Erythroblast (primary cell): ENCODE measurements at places on chromosomes 16 and 17.

DNA sequence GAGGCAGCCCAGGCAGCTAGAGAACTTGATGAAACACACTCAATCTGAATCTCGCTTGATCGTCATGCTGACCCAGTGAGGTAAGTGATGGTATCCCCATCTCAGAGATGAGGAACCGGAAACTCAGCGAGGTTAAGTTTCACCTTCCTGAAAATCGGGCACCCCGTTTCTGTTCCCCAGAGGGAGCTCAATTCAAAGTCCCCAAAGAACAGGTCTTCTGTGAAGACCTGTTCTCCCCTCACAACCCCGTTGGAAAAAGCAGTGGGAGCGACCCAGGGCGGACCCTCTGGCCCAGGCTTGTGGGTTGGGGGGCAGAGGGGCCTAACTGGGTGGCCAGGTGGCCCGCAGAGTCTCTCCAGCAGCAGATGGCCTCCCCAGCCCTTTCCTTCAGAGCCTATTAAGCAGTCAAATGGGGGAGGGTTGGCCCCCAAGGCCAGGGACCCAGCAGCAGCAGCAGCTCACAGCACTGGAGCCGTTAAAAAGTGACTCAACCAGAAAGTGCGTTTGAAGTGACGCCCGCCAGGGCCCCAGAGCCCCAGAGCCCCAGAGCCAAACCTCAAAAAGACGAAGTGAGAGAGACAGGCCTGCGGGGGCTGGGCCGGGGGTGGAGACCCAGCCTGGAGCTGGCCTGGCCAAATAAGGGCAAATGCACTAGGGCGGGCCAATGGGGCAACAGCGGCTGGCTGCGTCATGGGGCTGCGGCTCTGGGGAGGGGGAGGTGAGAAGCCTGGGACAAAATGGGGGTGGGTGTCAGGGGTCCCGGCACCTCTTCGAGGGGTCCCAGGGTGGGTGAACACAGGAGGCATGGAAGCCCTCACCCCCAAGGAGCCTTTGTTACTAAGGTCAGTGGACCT is 9.2 kb upstream of the TSPOAP1 start:
- DNase-seq = peak; percentile 93

DNA sequence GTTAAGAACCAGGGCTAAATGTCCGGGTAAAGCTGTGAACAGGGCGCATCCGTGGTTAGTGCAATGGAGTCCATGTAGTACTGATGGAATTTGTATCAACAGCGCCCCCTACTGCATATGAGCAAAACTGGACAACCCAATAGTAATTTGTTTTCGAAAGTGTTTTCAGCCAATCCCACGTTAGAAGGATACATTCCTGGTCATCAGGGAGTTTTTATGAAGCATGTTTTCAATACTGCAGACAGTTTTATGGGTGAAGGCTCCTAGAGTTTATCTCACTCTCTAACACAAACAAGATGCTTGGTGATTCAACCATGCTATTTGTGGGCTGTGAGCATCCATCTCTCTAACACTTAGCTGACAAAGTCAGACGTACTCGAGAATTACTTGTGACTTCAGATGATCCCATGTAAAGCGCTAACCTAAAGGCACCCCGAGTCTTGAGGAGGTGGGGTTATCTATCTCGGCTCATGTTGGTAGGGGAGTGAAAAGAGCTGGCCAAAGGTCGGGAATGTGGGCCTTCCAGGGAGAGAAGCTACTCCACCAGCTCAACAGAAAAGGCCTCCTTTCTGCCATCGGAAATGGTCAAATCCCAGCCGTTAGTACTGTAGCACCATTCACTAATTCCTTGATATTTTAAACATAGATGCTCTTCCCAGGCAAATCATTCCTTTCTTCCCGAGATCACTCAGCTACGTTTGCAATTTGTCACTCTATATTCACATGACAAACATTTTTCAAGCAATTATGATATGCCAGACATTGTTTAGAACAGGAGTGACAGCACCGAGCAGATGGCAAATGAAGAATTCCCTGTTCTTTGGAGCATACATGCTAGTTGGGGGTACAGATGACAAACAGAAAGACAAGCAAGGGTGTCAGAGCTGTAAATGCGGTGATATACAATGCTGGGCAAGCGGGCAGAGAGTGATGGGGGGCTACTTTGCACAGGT is 46.9 kb upstream of the HNF1B start:
- DNase-seq = peak; percentile 79

GRCh38 chr17:27579897-27580321 is 51.1 kb upstream of the LGALS9 start:
- peak; percentile 86 for DNase-seq

DNA sequence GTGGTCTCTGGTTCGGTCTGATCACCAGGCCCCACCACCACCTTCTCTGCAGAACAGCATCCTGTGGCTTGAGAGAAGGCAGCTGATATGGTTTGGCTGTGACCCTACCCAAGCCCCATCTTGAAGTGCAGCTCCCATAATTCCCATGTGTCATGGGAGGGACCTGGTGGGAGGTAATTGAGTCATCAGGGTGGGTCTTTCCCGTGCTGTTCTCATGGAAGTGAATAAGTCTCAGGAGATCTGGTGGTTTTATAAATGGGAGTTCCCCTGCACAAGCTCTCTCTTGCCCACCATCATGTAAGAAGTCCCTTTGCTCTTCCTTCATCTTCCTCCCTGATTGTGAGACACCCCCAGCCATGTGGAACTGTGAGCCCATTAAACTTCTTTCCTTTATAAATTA is 352.3 kb upstream of the CDH5 start:
- no peak for DNase-seq

GRCh38 chr16:67667453-67667816 is 821 bp downstream of the C16orf86 start:
- DNase-seq = no peak

DNA sequence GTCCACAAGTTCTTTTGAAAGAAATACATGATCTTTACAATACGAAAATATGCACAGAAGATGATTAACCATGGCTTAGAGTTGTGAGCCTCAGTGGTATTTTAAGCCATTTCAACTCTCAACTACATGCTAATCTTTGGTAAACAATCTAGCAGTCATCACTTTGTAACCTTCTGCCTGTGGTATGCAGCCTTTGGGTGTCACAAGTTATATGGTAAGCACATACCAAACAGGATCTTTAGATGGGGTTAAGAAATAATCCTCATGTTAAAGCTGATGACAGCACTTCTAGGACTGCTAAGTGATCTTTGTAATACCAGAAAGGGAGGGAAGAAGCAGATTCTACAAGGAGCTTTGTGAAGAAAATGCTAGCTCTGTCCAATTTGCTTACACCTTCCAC is 74.3 kb downstream of the CA4 start:
- no peak for DNase-seq

DNA sequence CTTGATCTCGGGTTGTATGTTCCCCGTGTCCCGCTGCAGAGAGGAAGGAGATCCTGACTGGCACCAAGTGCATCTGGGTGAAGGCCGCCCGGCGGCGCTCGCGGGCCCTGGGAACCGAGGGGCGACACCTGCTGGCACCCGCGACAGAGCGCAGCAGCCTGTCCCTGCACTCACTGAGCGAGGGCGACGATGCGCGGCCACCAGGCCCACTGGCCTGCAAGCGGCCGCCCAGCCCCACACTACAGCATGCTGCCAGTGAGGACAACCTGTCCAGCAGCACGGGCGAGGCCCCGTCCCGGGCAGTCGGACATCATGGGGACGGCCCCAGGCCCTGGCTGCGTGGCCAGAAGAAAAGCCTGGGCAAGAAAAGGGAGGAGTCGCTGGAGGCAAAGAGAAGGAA is 7.5 kb downstream of the BTBD17 start:
- DNase-seq = peak; percentile 77

GRCh38 chr17:72240333-72240732 is 119.5 kb downstream of the SOX9 start:
- no peak for DNase-seq

GRCh38 chr16:63841271-63841670 is 1280.6 kb downstream of the CDH11 start:
- no peak for DNase-seq

DNA sequence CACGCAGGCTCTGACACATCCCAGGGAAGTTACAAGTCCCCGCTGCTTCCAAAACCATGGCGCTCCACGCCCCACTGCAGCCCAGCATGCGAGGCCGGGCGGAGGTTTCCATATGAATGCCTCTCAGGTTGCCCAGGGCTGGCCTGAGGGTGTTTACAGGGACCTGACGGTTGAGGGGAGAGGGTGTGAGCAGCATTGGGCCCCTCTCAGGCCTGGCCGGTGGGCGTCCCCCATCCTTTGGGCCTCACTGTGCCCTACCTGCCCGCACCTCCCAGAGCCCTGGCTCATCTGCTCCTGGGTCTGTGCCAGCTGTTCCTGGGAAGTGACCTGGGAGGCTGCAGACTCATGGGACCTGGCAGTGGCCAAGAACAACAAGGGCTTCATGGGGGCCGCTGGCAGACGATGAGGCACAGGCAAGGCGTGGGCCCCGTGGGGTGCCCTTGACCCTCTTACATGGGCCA is 173.5 kb downstream of the C16orf95 start:
- no peak for DNase-seq

GRCh38 chr17:42508426-42509165 is 27.4 kb upstream of the NAGLU start:
- no peak for DNase-seq

DNA sequence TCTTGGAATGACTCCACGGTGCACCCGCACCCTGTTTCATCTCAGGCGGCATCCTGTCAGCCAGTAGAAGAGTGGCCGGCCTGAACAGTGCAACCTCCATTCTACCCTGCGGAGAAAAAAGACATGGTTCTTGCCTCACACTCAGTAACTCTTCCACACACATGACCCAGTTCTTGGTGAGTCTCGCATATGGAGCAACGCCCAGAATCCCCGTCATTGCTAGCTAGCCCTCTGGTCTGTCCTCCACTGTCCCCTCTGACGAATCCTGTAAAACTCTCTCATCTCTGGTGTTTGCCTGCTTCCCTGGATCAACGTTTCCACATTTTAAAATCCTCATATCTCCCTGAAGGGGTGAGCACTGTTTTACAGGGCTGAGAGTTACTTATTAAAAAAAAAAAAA is 4.2 kb upstream of the RDM1 start:
- DNase-seq = no peak

DNA sequence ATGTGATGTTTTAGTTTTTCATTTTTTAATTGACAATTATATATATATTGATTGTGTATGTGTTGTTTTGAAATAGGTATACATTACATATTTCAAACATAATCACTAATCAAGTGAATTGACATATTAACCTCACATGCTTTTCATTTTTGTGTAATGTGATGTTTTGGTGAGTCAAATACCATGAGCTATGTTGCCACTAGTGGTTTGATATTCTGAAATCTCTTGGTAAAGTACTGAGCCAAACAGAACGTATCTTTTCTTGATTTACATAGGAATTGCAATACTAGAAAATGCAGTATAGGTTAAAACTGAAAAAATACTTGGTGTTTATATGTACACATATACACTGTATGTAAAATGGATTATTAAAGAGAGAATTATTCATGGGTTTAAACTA is 65.2 kb upstream of the SIAH1 start:
- DNase-seq = no peak

DNA sequence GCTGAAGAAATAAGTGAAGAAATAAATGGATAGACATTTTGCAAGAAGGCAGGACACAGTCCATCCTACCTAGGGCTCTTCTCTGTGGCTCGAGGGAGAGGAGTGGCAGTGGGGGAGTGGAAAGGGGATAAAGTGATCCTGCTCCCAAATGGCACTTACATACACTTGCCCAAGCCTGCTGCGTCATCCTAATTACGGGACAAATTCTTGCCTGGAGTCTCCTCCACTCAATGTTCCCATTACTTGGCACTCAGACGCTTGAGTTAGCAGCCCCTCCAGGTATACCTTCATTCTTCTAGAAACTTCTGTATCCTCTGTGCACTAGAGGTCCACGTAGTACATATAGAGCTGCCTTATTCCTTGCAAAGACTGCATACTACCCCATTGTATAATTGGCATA is 15.7 kb upstream of the MAP3K14 start:
- DNase-seq = no peak

DNA sequence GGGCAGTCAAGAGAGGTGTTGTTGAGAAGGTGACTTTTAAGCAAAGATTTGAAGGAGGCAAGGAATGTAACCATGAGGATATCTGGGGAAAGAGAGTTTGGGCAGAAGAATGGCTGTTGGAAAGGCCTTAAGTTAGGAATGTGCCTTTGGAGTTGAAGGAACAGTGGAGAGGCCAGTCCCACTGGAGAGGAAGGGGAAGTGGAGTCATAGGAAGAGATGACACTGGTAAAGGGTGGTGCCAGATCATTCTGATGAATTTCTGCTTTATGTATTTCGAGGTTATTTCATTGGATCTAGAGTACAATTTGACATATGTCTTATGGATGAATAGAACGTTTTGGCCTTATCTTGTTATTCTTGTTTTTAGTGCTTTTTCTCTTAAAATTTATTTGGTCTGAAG is 93.5 kb downstream of the WWP2 start:
- DNase-seq = no peak

DNA sequence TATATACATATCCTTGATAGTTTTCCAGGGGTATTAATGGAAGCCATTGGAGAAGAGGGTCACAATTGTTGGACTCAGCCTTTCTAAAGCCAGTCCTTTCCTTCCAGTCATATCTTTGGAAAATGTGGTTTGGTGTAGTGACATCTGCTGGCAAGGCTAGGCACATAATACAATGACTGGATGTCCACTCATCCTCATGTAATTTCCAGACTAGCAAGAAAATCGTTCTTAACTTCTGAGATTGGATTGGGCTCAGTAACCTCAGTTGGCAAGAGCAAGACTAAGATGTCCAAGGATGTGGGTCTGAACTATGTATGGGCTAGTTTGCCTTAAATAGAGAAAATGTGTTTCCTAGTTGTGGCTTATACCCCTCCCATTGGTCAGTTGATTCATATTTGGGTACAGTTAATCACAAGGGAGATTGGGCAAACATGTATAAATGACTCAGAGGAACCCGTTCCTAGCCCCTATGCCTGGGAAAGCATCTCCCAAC is 8.7 kb upstream of the KAT7 start:
- DNase-seq = no peak

DNA sequence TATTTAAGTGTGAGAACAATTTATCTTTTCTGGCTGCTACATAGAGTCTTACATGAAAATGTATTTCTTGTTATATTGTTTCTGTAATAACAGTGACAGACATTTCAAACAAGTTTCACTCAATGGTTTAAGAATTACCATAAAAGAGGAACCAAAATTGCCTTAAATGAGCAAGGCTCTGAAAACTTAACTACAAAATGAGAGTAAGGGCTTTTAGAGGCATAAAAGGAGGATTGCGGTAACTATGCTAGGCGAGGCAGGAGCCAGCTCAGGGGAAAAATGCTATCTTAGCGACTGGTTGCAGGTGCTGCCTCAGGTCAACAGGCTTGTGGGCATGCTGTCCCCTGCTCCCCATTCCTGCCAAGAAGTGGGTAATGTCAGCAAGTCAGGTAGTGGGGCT is 81.7 kb upstream of the MSI2 start:
- DNase-seq = no peak

GRCh38 chr16:58584831-58585505 is 44.7 kb downstream of the CNOT1 start:
- no peak for DNase-seq

DNA sequence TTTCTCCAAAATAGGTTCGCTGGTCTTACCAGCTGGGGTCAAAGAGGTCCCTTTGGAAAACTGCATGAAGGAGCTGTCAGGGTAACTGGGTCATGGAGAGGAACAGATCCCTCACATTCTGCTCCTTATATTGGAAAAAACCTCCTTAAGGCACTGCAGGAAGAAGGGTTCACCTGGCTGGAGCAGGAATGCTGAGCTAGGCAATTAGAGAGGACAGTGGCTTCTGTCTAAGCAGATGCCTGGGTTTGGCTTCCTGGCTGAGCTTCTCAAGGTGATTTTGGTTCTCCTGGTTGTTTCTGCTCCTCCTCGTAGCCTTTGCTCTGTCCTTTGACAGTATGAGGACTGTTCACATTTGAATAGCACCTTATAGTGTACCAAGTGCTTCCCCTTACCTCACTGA is 19.6 kb downstream of the ITGB3 start:
- no peak for DNase-seq
